Glomerular endothelial cell (primary cell): ENCODE measurements at places on chromosomes 2 and 18. TPM values are rescaled to one million over a fixed set of nuclear protein-coding genes. Genes with fewer than 3 reads are reported as not detected.

GRCh38 chr2:80454628-80455027 is 150.1 kb upstream of the LRRTM1 start:
- DNase-seq, result no peak

DNA sequence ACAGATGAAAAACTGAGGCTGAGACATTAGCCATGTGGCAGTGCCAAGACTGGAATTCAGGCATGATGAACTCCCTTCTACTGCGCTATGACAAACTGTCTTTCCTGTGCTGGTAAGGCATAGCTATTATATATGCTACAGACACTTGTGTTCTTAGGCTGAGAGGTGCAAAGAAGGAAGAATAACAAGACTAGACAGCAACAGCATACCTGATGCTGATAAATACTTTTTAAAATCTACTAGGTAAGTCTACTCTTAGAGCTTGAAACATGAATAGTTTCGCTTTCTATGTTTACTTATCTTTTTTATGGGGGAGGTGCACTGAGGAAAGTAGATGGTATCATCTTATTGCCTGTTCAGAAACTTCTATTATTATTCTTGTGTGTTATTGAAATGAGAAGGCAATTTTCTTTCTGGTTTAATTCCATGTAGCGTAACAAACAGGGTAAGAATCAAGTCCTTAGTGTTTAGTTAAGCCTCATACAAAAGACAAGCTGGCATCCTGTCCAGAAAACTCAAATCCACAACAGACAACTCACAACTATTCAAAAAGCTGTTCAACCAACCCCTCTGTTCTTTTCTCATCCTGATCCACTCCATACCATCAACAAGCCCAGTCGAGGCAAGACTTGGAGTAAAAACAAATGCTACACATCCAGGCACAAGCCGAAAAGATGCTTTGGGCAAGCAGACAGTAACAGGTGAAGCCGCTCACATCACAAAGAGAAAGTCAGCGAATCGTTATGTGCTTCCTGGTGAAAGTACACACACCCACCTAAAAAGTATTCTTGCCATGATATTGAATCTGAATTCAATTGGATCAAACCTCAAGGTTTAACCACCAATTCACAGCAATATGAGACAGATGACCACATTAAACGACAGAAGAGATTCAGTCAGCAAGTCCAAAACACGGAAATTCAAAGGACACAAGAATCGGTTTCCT is 1.5 kb downstream of the TTC32 start:
- DNase-seq, result peak; percentile 7

DNA sequence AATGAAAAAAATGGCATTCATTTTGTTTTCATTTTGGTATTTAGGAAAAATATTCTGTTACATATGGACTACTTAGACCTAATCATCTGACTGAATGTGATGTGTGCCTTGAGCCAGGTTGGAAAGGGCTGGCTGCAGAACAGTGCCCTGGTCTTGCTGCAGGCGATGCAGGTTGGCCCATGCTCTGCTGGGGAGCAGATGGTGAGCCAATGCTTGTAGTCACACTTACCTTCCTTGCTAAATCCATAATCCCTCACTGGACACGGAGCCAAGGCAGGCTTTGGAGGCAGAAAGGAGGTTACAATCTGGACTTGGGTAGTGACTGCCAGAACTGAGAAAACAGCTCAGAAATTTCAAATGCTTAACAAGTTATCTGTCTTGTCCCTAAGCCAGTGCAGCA is 228.7 kb downstream of the ARHGAP15 start:
- no peak for DNase-seq

GRCh38 chr2:135709992-135710391 is 31.7 kb upstream of the UBXN4 start:
- no peak for DNase-seq

DNA sequence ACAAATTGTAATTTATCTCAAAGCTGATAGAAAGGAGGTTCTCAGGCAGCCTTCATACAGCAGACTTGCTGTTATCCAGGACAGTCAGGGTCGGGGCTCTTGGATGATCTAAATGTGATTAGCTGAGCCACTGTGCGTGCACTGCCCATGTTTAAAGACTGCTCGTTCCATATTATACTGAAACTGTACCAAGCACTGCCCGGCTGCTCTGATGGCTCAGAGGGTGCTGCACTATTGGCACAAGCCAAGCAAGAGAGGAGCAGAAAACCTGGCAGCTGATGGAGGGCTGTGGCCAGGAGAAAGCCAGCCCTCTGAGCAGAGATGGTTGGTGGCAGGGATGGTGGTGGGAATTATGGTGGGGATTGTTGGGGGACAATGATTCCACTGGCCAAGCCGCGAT is 63.4 kb downstream of the COL6A3 start:
- DNase-seq, result no peak

DNA sequence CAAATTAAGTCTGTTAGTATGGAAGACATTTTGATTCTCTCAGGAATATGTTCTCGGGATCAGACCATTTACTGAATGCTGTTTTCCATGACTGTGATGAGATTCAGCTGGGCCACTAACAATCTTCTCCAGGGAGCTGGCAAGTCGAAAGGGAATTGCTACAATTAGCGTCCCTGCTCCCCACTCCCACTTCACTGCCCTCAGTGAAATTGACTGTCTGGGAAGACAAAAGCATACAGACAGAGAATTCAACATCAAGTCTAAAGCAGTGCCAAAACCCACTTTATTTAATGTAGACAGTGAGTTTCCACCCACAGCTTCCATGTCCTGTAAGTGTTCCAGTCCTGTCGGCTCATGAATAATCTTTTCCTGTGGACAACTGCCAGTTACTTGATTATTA is 34.0 kb upstream of the COL3A1 start:
- no peak for DNase-seq

GRCh38 chr2:161943011-161943410 is 131.0 kb downstream of the DPP4 start:
- no peak for DNase-seq

IL1F10 gene
- total RNA-seq, result not detected in 2 replicates

GRCh38 chr2:228731517-228731916 is 539.6 kb downstream of the PID1 start:
- no peak for DNase-seq

NEU4 gene
- total RNA-seq, result 0.29 TPM in 1 of 2 replicates, not detected in the other

- no peak for DNase-seq
Observed at GRCh38 chr2:229728370-229728769, 14.0 kb upstream of the DNER start.

DNA sequence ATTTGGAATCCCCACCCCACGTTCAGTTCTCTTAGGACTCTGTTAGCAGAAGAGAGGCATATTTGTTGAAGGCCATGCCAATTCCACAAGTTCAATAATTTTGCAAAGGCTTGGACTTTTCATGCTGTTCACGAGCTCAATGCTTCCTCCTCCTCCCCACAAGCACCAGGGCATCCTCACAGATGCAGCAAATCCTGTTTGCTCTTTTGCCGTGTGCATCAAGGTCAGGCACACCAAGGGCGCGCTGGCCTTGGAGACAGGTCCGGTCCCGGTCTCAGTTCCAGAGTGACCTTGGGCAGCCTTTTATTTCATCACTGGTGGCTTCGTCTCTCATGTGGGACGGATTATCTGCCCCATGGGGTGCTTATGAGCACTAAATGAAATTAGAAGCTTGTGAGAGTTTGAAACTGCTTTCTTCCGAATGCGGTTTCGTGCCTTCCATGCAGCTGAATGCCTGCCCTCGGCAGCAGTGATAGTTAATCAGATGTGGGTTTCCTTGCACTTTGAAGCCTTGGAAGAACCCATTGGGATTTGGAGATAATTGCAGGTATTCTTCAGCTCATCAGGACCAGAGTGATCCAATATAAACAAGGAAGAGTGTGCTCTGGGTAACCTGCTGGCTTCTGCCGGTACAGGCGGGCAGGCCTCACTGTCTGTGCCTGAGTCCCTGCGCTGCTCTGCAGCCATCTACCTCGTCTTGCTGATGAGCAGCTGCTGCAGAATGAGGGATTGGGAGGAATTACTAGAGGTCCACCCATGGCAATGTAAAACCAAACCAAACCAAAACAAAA is 140.8 kb downstream of the SH3BP4 start:
- no peak for DNase-seq

ALKAL2 gene
- total RNA-seq, result 0.93 TPM in 1 of 2 replicates, not detected in the other

ORC2 gene
- total RNA-seq, result 11.1 and 13.7 TPM in 2 replicates

ALLC gene
- total RNA-seq, result not detected in 2 replicates

GRCh38 chr2:138494265-138494966 is 7.2 kb upstream of the SPOPL start:
- DNase-seq, result no peak

GRCh38 chr2:30492619-30493018 is 45.6 kb downstream of the LCLAT1 start:
- DNase-seq, result no peak

- DNase-seq, result no peak
Observed at GRCh38 chr2:103268841-103269498, 507.1 kb downstream of the TMEM182 start.

DNA sequence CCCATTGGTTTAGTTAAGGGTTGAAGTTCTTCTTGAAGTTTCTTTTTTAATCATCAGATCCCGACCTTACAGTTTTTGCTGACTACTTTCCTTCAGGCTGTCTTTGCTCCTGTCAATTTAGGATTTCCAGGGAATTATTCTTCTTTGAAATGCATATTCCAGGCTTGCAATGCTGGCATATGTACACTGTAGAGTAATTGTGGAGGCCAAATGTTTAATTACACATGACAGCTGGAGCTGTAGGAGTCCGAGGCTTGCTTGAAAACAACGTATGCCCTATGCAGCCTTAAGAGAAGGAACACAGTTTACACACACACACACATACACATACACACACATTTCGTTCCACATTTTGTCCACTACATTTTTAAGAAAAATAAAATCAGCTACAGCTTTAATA is 602.3 kb downstream of the TMEM182 start:
- DNase-seq, result no peak

DNA sequence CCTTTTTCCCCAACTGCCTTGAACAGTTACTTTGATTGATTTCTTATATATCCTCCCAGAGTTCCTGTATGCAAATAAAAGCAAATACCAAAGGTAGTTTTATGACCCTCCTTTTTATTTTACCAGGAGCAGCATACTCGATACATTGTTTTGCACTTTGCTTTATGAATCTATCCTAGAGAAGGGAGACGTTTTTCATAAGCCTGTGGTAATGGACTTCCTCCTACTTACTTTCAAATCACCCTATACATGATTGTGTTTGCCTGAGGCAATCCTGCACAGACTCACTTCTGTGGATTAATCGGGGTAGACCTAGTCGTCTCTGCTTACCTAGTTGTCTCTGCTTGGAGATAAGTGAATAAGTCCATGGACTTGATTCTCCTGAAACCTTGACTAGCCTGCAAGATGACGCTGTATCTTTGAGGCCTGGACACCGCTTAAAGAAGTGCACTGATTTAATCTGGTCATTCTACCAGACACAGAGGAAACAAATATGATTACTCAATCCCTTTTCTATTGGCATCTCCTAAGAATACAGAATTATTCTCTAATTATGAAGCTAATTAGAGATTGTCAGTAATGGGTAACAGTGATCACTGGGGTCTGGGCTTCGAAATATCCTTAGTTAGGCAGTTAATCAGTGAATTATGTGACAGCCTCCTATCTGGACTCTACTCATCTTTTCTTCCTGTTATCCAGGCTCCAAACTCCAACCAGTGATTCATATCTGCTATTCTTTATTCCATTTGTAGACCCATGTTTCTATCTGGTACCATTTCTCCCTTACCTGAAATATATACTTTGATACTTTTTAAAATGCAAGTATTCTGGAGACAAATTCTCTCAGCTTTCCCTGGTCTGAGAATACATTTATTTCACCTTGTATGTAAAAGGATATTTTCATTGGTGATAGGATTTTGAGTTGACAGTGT is 447.4 kb upstream of the TRIB2 start:
- no peak for DNase-seq

GRCh38 chr2:169362118-169362893 is at the start of gene LRP2:
TSS of gene LRP2 (minus strand) at chr2:169362534. CDS start at chr2:169362399, 135 bp downstream.
- DNase-seq, result no peak

CROCC2 gene
- not detected in 2 replicates for total RNA-seq

DNA sequence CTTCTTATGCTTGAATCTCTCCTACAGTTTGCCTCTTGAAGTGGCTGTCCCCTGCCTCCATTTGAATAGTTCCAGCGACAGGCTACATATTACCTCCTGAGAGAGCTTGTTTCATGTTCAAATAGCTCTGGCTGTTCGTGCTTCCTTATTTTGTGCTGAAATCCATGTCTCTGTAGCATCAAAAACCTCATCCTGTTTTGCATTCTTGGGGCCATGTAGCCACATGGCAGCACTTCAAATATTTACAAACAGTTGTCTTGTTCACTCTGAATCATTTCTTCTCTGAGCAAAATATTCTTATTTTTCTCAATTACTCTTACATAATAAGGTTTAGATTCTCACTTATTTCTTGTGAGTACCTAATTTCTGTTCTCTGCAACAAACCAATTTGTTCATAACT is 1243.1 kb upstream of the NXPH2 start:
- no peak for DNase-seq

DNA sequence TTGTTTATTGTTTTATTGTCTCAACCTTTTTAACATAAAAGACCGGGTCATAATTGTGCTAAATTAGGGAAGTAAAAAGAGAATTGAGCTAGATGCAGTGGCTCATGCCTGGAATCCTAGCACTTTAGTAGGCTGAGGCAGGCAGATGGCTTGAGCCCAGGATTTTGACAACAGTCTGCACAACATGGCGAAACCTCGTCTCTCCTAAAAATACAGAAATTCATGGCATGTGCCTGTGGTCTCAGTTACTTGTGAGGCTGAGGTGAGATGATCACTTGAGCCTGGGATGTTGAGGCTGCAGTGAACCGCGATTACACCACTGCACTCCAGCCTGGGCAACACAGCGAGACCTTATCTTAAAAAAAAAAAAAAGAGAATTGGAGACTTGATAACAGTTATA is 104.2 kb upstream of the TTC27 start:
- no peak for DNase-seq

SOCS6 gene
- 14.6 and 15.7 TPM in 2 replicates for total RNA-seq

ADCYAP1 gene
- 0.12 TPM in 1 of 2 replicates, not detected in the other for total RNA-seq

- DNase-seq, result no peak
Observed at GRCh38 chr2:177579486-177580036, 187.0 kb downstream of the AGPS start.

- DNase-seq, result no peak
Observed at GRCh38 chr2:202758128-202758527, 113.4 kb downstream of the ICA1L start.

CAPN14 gene
- 0.15 and 0.35 TPM in 2 replicates for total RNA-seq

DNA sequence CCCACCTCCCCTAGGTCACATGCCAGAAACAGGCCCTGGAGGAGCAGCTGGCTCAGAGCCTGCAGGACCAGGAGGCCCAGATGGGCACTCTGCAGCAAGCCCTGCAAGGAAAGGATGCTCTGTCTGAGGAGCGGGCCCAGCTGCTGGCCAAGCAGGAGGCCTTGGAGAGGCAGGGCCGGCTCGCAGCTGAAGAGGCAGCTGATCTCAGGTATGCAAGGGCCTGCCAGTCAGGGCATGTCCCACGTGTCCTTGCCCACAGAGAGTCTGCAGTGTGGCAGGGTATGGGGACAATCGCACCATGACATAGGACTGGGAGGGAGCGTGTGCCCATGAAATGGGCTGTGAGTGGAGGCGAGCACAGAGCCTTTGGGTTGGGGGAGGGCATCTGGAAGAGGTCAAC is 39.9 kb downstream of the CROCC2 start:
- DNase-seq, result no peak

COL6A3 gene
- 59.2 and 244 TPM in 2 replicates for total RNA-seq

GRCh38 chr2:88334418-88334817 is 118.1 kb downstream of the FOXI3 start:
- no peak for DNase-seq
